ENCODE measurements at places on chromosomes 4 and X. TPM values are rescaled to one million over a fixed set of nuclear protein-coding genes. Genes with fewer than 3 reads are reported as not detected.

CAPN6 gene
- 0.36 TPM for total RNA-seq

FGA gene
- total RNA-seq = 0.22 TPM

PRRG1 gene
- total RNA-seq = 28.1 TPM

RNF212 gene
- 3.5 TPM for total RNA-seq

SHOX gene
- total RNA-seq = not detected

ADAMTS3 gene
- 4.6 TPM for total RNA-seq

TLR1 gene
- total RNA-seq = 0.98 TPM

UGT2B11 gene
- total RNA-seq = not detected

CHM gene
- total RNA-seq = 15.0 TPM

RAB40A gene
- total RNA-seq = 0.07 TPM

SLC16A2 gene
- 5.3 TPM for total RNA-seq

PASD1 gene
- not detected for total RNA-seq

LINC00632 gene
- 0.29 TPM for total RNA-seq

HSFX1 gene
- total RNA-seq = 0.51 TPM

ZNF141 gene
- 5.2 TPM for total RNA-seq

SULT1B1 gene
- total RNA-seq = not detected

GAGE12F gene
- not detected for total RNA-seq

FAM241A gene
- 1.4 TPM for total RNA-seq

CLGN gene
- total RNA-seq = 7.7 TPM

RAB41 gene
- total RNA-seq = not detected

Data from epithelial cell of proximal tubule (primary cell).